ENCODE measurements at places on chromosomes 4 and X.

- DNase-seq = peak; percentile 69
These were observed 40.4 kb downstream of the RNF212 start for GRCh38 chr4:1072830-1073446.

GRCh38 chrX:65601126-65601525, 66.3 kb upstream of the MSN start:
- peak; percentile 27 for DNase-seq

DNA sequence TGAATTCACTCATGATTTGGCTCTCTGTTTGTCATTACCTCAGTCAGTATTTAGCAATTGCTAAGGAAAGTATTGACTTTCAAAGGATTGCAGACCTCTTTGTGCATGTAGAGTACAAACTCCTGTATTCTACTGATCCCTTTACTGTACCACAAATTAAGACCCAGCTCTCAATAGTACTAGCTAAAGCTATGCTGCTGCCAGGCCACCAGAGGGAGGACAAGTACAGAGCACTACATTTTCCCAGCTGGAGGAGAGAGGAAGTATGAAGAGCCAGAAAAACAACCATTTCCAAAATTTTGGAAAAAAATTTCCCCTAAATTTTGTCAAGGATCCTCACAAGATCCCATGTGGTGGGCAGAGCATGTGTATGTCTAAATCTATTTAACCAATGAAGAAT, 175.0 kb upstream of the MTMR8 start:
- DNase-seq = no peak

DNA sequence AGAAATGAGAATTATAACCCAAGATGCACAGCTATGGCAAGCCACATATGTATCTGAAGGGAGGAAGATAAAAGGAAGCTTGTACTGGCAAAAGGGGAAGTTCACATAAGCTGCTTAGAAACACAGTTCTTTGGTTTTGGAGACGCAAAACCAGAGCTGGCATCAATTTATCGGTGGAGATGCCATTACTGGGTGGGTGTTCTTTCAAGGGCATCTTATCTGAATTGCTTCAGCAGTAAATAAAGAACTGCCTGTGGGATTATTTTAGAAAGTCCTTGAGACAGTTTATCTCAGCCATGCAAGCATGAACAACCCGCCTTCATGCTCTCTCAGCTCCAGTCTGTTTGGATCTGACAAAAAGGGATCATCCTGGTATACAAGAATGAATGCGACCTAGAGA, 60.8 kb downstream of the DDX60 start:
- DNase-seq = no peak

DNA sequence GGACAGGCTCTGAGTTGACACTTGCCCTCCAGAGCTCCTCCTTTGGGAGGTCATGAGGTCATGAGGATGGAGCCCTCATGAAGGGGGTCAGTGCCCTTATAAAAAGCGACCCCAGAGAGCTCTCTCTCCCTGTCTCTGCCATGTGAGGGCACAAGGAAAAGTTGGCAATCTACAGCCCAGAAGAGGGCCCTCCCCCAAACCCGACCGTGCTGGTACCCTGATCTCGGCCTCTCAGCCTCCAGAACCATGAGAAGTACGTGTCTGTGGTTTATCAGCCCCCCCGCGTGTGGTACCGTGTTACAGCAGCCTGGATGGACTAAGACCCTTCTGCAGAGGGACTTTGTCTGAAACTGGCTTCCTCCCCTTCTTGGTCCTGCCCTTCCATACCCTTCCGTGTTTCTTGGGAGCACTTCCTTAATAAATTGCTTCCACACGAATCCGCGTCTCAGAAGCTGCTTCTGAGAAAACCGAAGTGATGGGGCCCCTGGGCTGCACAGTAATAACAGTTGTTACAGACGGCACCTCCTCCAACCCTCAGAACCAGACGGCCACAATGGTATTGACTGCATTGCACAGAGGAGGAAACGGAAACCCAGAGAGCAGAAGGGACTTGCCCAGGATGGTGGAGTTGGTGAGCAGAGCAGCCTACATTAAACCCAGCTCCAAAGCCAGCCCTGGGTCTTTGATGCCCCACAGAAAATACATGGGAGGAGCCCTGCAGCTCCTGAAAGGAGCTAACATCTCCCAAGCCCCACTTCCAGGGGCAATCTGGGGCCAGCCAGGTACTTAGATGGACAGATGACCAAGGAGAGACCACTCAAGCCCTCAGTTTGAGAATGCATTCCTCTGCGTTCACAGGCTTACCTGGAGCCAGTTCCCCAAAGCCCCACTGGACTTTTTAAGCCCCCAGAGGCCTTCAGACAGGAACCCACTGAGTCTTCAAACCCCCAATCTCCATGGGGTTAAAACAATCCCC, 242.7 kb downstream of the BCOR start:
- peak; percentile 82 for DNase-seq

DNA sequence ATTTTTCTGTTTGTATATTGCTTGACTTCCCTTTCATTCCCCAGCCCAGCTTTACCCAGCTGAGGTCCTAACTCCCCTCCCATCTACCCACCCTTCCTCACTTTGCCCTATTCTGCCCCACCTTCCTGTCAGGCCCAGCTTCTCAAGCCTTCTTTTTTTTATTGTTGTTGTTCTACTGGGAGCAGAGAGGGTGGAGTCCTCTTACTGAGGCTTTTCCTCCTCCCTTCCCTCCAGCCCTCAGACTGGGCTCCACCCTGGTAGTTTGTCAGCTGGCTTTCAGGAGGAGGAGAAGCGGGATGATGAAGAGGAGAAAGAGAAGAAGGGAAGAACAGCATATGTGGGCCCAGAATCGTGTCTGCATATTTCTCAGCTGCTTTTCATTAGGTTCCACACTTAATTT, 3.2 kb upstream of the KLF8 start:
- DNase-seq = no peak

DNA sequence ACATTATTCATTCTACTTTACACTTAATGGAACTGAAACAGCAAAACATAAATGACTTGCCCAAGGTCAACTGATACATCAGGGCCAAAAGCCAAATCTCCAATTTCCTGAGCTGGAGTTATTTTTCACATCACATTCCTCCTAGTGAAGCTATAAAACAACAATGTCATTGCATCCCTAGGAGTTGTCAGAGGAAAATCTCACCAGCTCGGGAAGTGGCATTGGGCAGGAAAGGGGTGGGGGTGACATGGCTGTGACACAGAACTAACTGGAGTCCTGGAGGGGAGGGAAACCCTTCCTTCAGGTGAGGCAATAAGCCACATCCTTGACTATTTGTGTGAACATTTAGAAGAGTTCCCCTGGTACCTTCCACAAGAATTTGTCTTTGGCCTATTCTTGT, 47.3 kb downstream of the MEPE start:
- no peak for DNase-seq

DNA sequence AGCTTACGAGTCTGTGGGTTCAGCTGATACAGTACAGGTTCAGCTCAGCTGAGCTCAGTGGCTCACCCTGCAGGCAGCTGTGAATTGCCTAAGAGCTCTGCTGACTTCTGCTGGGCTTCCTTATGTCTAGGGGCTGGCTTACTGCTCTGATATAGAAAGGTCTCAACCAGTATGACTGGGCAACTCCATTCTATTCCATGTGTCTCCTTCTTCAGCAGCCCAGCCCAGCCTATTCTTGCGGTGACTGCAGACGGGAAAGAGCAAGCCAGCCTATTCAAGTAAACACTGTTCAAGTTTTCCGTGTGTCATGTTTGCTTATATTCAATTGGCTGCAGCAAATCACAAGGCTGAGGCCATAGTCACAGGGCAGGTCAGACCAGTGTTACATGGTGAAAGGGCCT, 615.4 kb upstream of the ZFP42 start:
- no peak for DNase-seq

DNA sequence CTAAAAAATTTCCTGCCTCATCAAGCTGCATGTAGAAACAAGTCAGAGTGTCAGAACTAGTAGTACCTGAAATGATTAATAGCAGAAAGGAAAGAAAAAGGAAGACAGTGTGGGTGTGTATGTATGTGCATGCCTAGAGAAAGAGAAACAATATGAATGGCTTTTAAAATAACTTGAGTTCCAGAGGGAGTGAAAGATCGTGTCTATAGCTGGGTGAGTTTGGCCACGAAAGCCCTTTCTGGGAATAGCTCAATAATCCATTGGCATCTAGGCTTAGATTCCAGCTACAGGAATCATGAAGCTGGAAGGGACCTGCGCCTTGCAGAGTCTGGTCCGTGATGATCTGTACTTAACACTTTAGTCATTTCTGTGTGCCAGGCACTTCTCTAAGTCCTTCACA, 195.6 kb downstream of the RAPGEF2 start:
- no peak for DNase-seq

- peak; percentile 63 for DNase-seq
These were observed 49.0 kb downstream of the DDX3X start for GRCh38 chrX:41382714-41383645.

GRCh38 chr4:143617994-143618679, 82.3 kb downstream of the FREM3 start:
- no peak for DNase-seq

- DNase-seq = peak; percentile 48
These were observed 454 bp downstream of the LETM1 start for GRCh38 chr4:1855333-1856070.

- no peak for DNase-seq
These were observed 35.7 kb downstream of the ZNF518B start for GRCh38 chr4:10421344-10422055.

DNA sequence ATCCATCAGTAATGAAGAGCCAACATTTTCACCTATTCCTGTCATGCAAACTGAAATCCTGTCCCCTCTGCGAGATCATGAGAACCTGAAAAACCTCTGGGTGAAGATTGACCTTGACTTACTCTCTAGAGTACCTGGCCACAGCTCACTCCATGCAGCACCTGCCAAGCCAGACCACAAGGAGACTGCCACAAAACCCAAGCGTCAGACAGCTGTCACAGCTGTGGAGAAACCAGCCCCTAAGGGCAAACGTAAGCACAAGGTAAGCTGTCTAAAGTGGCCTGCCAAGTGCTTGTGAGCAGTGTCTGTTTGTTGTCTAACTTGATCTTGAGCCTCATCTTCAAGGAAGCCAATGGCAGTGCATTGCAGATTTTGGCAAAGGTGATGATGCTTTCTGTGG, 455.9 kb downstream of the AFF2 start:
- DNase-seq = no peak

- peak; percentile 34 for DNase-seq
These were observed 119.0 kb downstream of the REELD1 start for GRCh38 chr4:146333187-146333894.

DNA sequence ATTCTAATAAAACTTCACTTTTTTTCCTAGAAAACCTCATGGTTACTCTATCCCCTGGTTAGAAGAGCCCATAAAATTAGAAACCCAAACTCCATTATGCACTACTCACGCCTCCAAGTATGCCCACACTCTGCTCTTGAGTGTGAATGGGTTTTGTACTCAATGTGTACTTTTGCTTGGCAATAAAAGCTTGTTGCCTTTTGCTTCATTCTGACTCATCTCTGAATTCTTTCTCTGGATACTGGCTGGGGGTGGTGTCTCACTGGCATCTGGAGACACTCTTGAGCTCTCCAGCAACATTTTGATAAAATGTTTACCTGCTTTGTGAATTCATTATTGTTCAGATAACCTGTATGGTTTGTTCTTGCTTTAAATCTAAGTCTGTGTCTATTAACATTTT, 963.3 kb downstream of the TRAM1L1 start:
- no peak for DNase-seq

DNA sequence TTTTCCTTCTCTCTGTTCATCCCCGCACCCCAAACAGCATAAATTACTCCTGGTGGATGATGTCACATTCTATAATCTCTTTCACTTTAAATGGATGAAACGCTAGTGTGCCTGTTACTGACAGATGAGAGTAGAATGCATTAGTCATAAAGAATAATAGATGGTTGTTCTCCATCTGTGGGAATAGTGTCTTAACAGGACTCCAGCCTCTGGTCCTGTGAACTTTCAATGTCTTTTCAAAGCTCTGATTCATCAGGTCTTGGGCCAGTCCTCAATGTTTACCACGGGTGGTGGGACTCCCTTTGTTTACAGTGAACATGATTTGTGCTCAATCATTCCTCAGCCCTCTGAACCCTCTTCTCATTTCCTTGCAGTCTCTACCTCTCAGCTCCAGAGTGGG, 182.6 kb downstream of the GABRB1 start:
- DNase-seq = no peak

GRCh38 chr4:186058253-186058979, 10.5 kb upstream of the TLR3 start:
- DNase-seq = no peak

GRCh38 chrX:136488706-136489105, 959 bp downstream of the BRS3 start:
- DNase-seq = no peak

- DNase-seq = no peak
These were observed 381.8 kb downstream of the UBE2NL start for GRCh38 chrX:144265641-144266040.

GRCh38 chr4:139596034-139596683, 40.1 kb upstream of the SETD7 start:
- DNase-seq = no peak

GRCh38 chrX:119871245-119871598, 311 bp downstream of the RNF113A start:
- no peak for DNase-seq

- peak; percentile 28 for DNase-seq
These were observed 648.7 kb upstream of the DIPK2B start for GRCh38 chrX:45849261-45849862.

DNA sequence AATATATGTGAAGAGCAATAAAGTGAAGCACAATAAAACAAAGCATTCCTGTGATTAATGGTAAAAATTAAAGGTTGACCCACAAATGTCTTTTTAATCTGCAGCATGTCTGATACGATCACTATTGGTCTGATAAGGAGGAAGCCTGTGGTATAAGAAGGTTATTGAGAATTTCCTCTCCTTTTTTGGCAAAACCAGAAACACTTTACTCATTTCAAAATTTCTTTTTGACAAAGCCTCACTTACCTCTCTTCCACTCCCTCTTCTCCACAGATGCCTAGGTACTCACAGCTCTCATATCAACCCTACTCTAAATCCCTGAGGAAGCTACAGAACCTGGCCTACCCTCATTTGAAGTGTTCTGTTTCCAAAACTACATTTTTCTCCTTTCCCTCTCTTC, 56.1 kb downstream of the TSPAN5 start:
- no peak for DNase-seq

GRCh38 chr4:28247805-28248204, 1387.2 kb downstream of the STIM2 start:
- DNase-seq = no peak

DNA sequence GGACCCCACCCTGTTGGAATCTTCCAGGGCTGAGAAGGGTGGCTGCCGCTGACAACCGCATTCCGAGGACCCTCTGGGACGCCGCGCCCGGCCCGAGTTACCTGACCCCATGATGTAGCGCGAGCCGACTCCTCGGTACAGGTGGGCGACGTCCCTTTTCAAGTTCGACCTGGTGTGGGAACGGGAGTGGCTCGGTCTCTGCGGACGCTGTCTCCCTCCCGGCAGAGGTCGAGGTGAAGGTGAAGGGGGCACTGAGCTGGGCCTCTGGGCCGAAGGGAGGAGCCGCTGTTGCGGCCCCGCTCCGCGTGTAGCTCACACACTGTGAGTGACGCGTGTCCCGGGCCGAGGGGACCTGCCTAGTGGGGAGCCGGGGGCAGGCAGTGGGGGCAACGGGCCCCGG, 4.5 kb downstream of the GTPBP6 start:
- DNase-seq = no peak

GRCh38 chr4:807792-808191, 18.1 kb downstream of the CPLX1 start:
- no peak for DNase-seq

All from activated naive CD4-positive, alpha-beta T cell treated with anti-CD3 and anti-CD28 coated beads, Interleukin-2, amount 10 ng/mL, durations not matched to agents 7 days and 5 days (primary cell).